NCI-H2107 (cell line): ENCODE measurements at places on chromosomes 4 and X.

GRCh38 chrX:43627669-43628068 lies 28.4 kb upstream of the MAOA start:
- no peak for DNase-seq

DNA sequence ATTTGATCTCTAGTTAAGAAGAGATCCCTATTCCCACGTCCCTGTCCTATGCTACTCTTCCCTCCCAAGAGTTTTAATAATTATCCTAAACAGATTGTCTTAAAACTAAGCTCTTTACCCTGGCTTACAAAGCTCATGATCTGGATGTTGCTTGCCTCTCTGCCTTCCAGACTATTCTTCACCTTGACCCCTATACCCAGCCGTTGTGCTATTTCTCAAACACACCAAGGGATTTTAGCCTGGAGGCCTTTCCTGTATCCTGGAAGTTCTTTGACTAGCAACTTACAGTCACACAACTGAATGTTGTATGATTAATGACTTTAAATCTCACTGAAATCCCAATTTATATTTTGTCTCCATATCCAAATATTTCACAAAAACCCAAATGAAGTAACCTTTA lies 314.9 kb downstream of the ADGRL3 start:
- no peak for DNase-seq

DNA sequence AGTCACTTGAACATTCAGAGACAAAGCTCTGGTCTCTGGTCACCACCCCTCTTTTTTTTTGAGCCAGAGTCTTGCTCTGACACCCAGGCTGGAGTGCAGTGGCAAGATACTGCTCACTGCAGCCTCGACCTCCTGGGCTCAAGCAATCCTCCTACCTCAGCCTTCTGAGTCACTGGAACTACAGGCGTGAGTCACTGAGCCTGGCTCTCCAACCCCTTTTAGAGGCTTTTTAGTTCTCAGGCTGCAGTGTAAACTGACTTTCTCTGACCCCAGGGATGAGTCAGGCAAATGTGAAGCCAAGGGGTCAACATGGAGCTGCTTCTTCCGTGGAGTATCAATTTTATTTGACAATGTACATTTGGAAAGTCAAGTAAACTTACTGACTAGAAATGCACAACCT lies 229.2 kb downstream of the PTTG2 start:
- no peak for DNase-seq

DNA sequence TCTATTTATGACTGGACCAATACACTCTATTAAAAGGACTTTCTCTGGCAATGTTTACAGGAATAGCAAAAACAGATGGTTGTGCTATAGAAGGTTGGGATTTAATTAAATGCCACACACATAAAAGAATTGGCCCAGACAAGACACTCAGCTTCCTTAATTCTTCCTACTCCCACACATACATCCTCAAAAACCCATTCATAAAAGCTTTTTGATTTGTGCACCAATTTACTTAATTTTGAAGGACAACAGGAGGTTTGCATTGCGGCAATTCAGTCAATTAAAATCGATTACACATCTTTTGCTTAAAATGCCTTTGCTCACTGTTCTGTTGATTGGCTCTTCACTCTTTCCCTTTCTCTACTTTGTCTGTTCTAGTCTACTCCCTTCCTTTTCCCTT lies 317.1 kb downstream of the CBLL2 start:
- no peak for DNase-seq
